ENCODE measurements at places on chromosomes 13 and 19. TPM values are rescaled to one million over a fixed set of nuclear protein-coding genes. Genes with fewer than 3 reads are reported as not detected.

TPTE2 gene
- not detected for total RNA-seq

NKG7 gene
- total RNA-seq = 3.6 TPM

ZSWIM4 gene
- total RNA-seq = 19.8 TPM

APOC4 gene
- not detected for total RNA-seq

CRX gene
- total RNA-seq = not detected

ZNF471 gene
- total RNA-seq = 15.6 TPM

KIR3DL1 gene
- total RNA-seq = not detected

ABCC4 gene
- 5.7 TPM for total RNA-seq

- no peak for DNase-seq
Observed at GRCh38 chr13:109883181-109884180, 97.1 kb upstream of the IRS2 start.

- DNase-seq = no peak
Observed at GRCh38 chr19:41606215-41606837, 20.5 kb downstream of the CEACAM4 start.

DNA sequence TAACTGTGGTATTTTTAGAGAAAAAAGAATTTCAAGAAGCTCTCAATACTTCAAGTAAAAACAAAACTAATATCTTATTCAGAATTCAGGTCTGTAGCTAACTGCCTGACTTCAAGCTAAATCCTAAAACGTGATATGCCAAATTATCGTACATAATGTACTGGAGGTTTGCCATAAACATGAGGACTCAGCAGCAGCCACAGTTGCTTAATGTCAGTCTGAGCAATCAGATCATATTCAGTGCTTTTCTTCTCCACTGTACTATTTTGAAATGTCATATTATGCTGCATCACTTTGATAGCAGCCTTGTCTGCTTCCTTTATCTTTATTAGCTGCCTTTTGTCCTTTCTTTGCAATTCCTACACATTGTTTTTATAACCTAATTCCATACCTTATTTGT is 265.1 kb upstream of the EDNRB start:
- DNase-seq = no peak

DNA sequence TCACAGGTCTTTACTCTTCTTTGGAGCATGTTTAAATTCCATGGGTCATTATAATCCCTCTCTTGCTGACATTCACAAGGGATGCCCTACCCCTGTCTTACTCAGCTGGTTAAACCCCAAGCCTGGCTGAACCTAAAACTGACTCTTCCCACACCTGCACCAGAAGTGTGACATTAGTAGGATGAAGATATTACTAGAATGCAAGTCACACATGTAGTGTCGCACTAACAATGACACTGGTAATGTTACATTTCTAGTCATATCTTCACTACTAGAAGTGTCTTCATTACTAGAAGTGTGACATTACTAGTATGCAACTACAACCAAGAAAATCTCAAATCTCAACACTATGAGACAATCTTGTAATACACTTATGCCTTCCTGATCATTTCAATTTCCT is 14.2 kb downstream of the ZAR1L start:
- no peak for DNase-seq

- no peak for DNase-seq
Observed at GRCh38 chr13:111011899-111012298, 97.0 kb upstream of the ANKRD10 start.

- no peak for DNase-seq
Observed at GRCh38 chr19:2769218-2769617, 13.9 kb downstream of the SGTA start.

- DNase-seq = no peak
Observed at GRCh38 chr19:48962849-48963165, 2.3 kb upstream of the FTL start.

- DNase-seq = no peak
Observed at GRCh38 chr19:16379521-16380313, 55.1 kb downstream of the KLF2 start.

DNA sequence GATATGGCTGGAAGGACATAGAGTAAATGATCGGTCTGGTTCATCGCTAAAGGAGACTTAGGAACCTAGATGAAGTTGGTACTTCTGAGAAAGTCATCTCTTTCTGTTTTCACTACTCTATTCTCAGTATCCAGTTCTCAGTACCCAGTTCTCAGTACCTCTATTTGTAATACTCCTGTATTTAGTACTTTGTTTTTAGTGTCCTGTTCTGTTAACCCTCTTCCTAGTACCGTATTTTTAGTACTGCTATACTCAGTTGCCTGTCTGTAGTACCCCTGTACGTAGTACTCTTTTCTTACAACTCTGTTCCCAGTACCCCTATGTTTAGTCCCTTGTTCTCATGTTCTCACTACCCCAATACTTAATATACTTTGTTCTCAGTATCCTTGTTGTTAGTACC is 1.2 kb downstream of the RFXAP start:
- DNase-seq = no peak

DNA sequence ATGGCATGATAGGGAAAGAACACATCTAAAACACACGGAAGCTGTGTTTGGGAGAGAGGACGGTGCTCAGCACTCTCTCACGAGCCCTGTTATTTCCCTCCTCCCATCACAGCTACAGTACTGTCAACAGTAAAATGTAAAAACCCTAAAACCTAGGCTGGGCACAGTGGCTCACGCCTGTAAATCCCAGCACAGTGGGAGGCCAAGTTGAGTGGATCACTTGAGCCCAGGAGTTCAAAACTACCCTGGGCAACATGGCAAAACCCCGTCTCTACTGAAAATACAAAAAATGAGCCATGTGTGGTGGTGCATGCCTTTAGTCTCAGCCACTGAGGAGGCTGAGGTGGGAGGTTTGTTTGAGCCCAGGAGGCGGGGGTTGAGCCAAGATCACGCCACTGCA is 54.8 kb downstream of the FOXO1 start:
- no peak for DNase-seq

GRCh38 chr13:73532987-73533510 is 474.2 kb downstream of the KLF5 start:
- DNase-seq = no peak

DNA sequence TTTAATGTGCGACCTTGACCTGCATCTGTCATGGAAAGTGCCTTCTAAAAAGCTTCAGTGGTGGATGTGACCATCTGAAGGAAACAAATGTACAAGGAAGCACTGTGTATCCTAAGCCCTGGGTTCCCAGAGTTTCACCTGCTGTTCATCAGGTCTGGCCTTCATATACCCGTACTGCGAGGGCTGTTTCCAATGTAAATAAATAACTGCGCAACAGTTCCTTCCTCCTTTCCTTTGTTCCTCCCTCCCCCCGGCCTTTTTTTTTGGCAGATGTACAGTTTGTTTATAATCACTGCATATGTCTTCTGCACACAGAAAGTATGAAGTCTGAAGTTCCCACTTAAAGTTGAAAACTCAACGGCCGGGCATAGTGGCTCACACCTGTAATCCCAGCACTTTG is 5.2 kb downstream of the FAAP24 start:
- no peak for DNase-seq

DNA sequence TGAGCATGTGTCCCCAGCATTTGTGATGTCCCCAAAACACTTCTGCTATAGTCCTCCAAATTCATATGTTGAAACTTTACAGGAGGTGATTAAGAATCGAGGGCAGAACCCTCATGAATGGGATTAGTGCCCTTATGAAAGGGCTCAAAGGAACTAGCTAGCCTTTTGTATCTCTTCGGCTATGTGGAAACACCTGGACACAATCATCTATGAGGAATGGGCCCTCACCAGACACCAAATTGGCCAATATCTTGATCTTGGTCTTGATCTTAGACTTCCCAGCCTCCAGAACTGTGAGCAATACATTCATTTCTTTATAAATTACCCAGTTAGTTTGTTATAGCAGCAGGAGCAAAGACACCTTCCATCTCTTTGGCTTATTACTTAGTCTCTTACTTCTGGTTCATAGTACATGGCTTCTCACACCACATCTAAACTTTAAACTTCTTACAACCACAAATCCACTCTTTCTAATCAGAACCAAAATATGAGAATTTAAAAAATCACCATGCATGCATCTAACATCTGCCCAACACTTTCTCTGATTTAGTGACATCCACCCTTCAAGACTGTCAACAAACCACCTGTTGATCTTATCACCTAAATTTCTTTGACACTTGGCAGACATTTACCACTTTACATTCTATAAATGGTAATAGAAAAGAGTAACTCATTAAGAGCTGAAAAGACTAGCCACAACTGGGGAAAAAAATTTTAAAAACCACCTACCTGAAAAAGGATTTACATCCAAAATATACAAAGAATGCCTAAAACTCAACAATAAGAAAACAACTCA is 6.7 kb upstream of the SERPINE3 start:
- no peak for DNase-seq

DNA sequence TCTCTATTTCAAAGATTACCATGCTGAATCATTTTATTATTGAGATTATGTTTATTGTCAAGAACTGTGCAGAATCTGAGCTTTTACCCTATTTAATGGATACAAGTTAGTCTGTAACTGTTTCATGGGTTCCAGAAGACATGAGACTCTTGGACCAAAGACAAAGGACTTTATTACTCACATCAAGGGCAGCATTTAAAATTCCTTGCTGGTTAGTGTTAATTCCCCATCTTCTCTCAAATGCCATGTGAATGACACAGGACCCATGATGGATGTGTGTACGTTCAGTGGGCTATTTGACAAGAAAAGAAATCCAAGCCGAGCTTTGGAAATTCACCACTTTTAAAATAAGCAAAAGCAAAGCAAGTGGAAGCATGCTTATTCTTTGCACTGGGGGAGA is 139.9 kb downstream of the PCDH20 start:
- DNase-seq = no peak

DNA sequence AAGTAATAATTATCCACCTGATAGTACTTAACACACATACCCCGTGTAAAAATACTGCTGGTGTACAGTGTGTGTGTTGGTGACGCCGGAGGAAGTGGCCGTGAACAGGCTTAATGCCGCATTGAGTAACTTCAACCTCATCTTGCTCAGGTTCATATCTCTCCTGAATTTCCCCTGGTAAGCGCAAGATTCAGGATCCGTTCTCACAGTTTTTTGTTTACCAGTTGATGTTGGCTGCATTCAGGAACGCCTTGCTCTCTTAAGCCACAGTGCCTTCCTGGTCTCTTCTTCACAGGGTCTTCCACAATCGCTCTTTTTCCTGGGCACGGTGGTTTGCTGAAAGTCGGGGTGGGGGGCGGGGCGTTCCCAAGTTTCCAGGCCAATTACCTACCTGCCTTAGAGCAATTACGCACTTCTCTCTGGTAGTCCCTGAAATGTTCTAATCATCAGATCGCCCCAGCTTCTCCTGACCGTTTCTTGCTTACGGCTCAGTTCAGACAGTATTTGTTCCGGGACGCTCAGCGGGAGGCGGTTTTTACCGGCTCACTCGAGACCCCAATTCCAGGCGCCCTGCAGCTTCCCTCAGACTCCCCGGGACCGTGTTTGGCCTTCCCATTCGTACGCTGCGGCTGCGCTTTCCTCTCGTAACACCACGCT is 706 bp upstream of the DNAJC3 start:
- no peak for DNase-seq

- DNase-seq = no peak
Observed at GRCh38 chr13:27080018-27080948, 91.3 kb downstream of the USP12 start.

DNA sequence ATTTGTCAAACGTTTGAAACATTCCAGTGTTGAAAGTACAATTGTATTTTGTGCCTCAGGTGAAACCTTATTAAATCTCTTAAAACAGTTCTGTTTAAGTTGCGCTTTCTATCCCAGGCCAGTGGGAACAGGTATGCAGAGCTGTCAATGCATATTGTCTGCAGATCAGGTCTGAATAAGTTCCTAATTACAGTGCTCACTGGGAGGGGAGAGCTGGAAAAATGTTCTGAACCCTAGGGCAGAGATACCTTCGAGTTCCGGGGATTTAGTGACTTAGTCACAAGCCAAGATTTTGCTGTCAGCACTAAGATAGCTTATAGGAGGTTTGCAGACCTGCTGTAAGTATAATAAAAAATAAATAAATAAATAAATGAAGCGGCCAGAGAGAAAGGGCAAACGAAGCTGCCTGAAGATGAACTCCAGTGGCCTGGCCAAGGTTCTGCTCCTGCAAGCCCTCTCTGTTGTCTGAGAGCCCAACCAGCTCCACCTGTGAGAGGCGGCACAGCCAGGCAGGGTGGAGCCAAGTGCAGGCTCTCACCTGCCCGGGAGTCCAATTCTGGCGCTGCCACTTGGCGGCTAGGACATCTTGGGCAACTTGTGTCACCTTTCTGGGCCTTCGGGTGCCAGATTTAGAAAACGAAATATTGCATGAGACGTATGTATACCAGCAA is 97.9 kb upstream of the SLC7A1 start:
- DNase-seq = no peak

DNA sequence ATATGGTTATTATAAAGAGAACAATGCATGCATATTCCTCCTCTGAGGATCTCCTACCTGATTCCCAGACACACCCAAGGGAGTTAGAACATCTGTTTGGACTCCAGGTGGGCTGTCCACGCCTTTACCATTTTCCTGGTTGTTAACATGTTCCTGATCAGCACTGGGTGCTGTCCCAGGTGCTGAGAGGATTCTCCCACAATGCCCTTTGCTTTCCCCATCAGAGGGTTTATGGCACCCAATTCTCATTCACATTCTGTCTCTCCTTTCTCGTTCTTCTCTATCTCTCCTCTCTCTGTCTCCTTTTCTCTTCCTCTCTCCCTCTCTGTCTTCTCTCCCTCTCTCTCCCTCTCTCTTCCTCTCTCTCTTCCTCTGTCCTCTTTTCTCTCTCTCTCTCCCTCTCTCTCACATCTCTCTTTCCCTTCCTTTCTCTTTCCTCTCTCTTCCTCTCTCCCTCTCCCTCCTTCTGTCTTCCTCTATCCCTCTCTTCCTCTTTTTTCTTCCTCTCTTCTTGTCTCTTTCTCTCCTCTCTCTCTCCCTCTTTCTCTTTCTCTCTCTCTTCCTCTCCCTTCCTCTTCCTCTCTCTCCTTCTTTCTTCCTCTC is 3.3 kb upstream of the RDH13 start:
- no peak for DNase-seq

DNA sequence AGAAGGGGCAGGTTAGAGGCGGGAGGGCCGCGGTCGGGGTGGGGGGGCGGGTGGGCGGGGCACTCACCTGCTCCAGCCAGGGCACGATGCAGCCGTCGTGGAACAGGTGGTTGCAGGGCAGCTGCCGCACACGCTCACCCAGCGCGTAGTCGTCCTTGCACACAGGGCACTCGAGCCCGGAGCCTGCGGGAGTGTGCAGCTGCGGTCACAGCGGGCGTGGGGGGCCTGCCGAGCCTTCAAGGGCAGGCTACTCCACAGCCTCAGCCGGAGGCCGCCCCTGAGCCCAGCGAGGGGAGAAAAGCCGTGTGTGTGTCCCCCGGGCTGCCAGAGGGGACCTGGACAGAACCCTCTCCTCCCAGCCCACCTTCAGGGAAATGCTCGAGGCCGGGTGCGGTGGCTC is 8.6 kb downstream of the FGF22 start:
- DNase-seq = no peak

DNA sequence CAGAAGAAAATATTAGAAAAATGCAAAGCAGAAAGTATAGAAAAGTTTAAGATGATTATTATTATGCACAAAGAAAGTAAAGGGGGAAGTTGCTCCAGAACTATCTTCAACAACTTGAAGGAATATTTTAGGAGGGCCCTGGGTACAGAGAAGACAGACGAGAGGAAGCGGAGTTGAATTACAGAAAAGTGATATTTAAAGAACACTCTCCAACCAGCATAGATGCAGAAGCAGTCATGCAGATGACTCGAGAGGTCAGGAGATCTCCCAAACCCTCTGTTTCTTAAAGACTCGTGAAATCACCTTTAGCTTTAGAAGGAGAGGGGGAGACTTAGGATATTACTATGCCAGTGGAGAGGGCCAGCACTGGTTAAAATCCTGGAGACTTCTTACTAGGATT is 8.5 kb upstream of the SHISA2 start:
- DNase-seq = no peak
